CD4-positive, alpha-beta T cell treated with Interleukin-17A for 1 hour (primary cell): ENCODE measurements at places on chromosomes 4 and X.

DNA sequence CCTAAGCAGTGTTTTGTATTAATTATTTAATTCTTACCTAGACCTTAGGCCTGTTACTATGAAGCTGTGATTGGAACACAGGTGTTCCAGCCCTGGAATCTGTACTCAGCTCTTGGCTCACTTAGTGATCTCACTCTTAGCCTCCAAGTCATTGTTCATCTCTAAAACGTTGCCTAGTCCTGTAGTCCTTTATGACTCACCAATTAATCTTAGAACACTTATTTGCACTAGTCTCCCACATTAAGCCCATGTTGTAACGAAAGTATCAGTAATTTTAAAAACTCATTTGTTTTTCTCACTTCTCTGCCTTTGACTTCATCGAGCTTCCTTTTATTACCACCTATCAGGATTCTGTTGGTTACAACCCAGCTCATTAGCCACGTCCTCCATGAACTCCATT lies 1224.7 kb upstream of the TENM3 start:
- DNase-seq: no peak

- DNase-seq: no peak
These were observed 103.5 kb downstream of the WWC2 start for GRCh38 chr4:183202523-183202922.

GRCh38 chr4:130257271-130257670 lies 1161.3 kb downstream of the C4orf33 start:
- no peak for DNase-seq

DNA sequence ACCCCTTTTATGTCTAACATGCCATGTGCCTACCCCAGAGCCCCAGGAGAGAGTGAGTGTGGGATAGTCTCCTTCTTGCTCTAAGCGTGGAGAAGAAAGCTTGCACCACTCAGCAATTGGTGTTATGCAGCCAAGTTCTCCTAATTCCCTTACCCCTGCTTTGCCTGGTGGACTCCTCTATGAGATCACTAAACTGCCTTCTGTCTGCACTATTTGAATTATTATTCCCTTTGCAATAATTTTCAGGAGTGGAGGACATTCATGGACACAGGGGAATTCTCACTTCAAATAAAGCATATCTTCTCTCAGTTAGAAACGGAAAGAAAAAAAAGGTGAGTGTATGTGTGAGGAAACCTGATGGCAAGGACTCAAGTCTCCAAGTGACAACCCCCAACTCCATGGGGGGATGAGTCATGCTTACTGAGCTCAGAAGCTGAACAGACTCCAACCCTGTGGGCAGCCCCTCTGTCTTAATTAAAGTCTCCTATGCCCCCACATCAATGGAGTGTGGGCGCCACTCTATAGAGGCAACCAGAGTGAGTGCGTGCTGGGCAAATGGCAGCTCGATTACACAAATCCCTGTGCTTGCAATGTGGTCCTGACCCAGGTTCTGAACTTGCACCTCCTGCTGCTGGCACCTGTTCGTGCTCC lies 381.9 kb downstream of the RAB28 start:
- DNase-seq: no peak

- DNase-seq: no peak
These were observed 15.9 kb downstream of the GPC4 start for GRCh38 chrX:133399411-133399810.

DNA sequence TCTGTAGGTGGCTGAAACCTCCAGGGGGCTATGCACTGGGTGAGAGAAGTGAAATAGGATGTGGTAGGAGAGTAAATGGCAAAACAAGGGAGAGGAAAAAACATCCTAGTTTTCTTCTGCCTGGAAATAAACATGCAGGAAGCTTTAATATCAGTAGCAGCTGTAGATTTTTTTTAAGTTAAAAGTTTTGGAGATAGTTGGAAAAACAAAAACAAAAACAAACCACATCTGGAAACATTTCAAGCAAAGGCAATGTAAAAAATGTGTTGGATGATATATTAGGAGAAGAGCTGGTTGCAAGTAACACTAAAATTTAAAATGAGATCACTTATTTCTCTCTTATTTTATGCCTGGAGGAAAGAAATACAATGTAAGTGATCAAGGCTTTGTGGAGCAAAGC lies 388.0 kb downstream of the SPRY1 start:
- no peak for DNase-seq

DNA sequence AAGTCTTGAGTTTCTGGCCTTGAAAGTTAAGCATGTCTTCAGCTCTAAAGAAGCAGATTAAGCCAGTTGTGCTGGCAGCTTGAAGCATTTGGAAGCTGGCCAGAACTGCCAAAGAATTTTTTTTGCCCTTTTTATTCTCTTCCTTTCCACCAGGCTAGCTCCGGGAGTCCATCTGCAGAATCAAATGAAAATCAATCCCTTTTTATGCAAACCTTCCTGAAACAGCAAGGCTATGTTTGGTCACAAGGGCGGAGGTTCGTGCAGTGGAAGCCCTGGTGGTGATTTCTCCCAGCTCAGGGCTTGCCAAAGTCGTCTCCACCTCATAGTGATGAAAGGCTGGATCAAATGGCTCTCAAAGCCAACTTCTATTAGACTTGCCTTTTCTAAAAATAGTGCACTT lies 21.6 kb upstream of the C4orf54 start:
- no peak for DNase-seq

- DNase-seq: no peak
These were observed 82.1 kb downstream of the MAGEB10 start for GRCh38 chrX:27889878-27890277.

DNA sequence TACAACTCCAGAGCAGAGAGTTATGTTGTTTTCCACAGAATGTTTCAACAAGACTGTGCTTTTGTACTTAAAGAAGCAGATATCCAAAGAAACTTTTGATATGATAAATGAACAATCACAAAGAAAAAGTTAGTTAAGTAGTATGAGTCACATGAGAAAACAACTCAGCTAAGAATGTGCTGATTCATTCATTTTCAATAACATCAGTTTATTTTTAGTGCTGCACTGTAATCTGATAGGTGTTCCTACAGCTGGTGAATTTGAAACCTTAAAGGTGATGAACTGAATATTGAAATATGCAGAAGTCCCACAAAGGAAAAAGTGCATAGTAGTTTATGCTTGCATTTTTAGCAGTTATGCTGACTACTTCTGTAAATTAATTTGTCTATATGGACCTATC lies 180.3 kb upstream of the TENM3 start:
- no peak for DNase-seq

DNA sequence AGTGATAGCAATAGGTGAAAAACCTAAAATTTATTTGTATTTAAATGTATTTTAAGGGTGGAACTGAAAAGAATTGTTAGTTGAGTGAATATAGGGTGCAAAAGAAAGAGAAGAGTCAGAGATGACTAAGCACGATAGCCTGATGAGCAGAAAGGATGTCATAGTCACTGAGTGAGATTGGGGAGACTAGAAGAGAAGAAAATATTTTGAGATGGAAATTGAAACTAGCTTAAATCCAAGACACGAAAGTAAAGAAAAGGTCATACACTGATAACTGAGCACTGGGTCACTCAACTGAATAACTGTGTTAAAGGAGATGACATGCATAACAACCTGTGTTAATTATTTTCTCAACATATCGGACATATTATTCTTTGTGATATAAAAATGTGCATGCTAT lies 55.5 kb downstream of the SPANXN4 start:
- no peak for DNase-seq

GRCh38 chrX:104118765-104119164 lies 6.4 kb downstream of the ZCCHC18 start:
- DNase-seq: no peak

DNA sequence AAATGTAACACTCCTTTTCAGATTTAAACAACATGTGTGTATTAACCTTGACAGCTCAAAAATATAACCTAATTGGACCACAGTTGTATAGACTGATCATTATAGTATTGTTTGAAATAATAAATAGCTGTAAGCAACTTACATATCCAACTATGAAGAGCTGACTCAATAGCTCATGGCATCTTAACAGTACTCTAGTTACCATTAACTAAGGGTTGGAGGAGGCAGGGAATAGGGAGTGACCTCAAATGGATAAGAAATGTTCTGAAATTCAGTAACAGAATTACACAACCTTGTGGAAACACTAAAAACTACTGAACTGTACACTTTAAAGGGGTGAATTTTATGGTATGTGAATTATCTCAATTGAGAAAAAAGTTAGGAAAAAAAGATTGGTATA lies 136.5 kb upstream of the CPEB2 start:
- DNase-seq: no peak

DNA sequence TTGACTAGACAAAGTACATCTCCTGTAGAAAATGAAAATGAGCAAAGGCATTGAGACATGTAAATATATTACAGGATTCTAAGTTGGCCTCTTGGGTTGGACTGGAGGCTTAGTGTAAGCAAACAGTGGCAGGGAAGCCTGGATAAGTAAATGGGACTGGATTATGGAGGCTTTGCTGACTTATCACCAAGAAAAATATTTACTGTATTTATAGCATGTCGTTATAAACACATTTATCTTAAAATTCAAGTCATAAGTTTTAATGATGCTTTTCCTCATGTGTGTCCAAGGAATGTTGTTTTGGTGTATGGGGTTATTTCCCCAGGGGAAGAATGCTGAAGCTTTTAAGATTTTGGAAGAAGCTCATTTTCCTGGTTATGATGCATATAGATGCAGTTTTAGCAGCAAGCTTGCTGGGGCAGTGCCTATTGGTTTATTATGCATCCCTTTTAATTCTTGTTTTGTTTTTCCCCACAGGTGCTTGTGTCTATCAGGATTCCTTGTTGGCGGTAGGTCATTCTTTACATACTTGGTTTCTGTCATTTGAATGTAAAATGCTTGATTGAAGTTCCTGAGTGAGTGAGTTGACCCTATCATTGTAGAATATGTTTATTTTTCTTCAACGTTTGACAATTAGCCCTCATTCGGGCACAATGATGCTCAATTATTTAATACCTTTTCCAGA lies 8.5 kb downstream of the FRAS1 start:
- no peak for DNase-seq

- DNase-seq: no peak
These were observed 123.5 kb upstream of the BMPR1B start for GRCh38 chr4:94634271-94634670.

DNA sequence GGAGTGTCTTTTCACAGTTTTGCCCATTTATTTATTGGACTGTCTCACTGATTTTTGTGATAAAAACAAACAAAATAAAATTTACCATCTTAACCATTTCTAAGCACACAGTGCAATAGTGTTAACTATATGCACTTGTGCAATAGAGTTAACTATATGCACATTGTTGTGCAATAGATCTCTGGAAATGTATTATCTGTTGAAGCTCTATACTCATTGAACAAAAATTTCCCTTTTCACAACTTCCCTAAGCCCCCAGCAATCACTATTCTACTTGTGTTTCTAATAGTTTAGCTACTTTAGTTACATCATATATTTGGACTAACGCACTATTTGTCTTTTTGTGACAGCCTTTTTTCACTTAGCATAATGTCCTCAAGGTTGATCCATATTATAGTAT lies 59.7 kb upstream of the BEX4 start:
- no peak for DNase-seq

DNA sequence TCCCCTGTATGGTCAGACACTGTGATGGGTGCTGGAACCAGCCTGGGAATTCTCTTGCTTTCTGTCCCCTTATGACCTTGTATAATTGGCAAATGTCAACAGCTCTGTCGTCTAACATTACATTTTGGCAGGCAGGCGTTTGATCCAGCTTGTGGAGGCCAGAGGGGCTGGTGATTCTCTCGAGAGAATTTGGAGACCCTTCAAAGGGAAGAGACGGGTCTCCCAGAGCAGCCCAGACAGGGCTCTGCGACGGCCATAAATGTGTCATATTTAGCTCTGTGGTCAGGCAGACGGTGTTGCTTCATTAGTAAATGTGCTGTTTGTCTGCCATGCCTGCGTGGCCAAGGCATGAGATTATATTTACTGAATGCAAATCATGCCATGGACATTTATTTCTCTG lies 68.7 kb downstream of the SORCS2 start:
- no peak for DNase-seq

- no peak for DNase-seq
These were observed 18.6 kb downstream of the BLTP1 start for GRCh38 chr4:122170775-122171174.

GRCh38 chr4:48197643-48198237 lies 63.7 kb upstream of the TXK start:
- DNase-seq: no peak

- no peak for DNase-seq
These were observed 1049.9 kb upstream of the TENM3 start for GRCh38 chr4:181193131-181193930.

GRCh38 chrX:13894888-13895565 lies 78.1 kb upstream of the GPM6B start:
- no peak for DNase-seq

DNA sequence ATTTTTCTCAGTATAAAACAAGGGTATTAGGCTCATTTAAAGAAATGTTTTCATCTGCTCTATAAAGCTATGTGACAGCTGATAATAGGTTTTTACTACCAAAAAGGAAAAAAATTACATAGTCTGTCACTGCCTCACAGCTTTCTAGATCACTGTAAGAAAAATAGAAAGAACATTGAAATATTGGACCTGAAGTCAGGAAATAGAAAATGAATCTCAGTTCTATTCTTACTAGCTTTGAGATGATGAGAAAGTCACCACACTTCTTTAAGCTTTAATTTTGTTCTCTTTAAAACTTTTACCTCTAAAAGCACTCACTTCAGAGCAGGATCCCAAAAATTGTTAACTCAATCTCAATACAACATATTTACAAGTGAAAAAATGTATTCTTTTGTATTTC lies 45.3 kb upstream of the CAMK2D start:
- DNase-seq: no peak

DNA sequence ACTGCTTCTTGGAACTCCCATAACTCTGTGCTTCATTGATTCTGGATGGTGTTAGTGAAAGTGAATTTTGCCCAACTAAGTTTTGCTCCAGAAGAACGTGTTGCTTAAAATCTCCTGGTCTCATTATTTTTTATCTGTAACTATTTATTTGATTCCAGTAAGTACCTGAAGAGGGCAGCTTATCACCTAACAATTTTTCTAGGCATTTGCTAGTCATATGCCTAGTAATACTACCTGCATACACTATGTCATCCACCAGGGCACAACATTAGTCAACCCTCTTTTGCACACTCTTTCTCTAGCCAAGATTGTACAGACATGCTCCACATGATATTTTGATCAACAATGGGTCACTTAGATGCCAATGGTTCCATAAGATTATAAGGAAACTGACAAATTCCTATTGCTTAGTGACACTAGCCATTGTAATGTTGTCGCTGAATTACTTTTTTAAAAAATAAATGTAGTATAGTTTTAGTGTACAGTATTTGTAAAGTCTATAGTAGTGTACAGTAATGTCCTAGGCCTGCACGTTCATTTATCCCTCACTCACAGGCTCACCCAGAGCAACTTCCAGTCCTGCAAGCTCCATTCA lies 499.9 kb upstream of the AADAT start:
- no peak for DNase-seq

- DNase-seq: no peak
These were observed 67.4 kb downstream of the EGF start for GRCh38 chr4:109979920-109980717.

DNA sequence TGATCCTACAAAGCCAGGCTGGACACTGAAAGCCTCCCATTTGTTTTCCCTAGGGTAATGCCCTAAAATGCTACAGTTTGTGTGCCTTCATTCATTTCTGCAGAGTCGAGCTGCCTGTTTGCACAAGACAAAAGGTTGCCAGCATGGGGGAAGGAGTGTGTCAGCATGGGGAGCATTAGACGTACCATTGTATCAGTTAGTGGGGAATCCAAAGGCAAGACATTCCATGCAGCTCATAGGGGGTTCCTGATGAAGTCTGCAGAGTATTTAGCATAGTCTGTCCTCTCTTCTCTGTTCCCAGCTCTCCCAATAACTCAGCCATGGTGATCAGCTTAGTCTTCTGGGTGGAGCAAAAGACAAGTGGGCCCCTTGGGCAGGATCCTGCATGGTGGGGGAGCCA lies 276.9 kb upstream of the PCDH7 start:
- no peak for DNase-seq
